ENCODE measurements at places on chromosomes 3 and 15.

- DNase-seq: no peak
These were observed 775.1 kb upstream of the CFAP20DC start for GRCh38 chr3:59824876-59825275.

DNA sequence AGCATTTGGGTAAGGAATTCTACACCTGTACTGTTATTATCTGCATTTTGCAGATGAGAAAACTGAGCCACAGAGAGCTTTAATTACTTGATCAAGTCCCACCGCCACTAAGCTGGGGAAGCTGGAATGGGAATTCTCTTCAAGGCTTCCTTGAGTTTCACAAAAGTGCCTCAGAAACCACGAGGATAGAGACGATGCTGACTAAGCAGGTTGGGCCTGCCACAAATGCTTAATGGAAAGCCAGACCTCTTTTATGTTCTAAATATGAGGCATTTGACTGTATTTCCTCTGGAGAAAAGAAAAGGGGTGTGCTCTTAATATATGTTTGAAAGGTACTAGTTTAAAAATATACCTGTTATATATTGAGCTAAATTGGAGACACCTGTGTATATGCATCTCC, 34.7 kb downstream of the ADAMTS9 start:
- DNase-seq: no peak

- no peak for DNase-seq
These were observed 6.3 kb upstream of the RAMAC start for GRCh38 chr15:82979726-82980125.

DNA sequence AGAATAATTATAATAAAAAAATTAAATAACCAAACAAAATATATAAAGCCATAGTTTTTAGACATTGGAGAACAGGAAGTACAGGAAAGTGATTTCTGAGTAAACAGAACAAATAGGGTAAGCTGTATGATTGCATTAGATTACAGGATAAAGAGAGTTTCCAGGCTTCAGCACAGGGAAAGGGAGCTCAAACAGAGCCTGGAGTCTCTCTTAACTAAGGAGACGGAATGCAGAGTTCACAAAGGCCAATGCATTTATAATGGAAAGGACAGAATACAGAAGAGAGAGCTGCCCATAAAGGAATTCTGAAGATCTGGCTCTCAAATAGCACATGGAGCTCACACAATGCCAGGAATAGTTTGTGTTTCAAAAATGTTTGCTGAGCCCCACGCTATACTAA, 42.0 kb upstream of the OTOL1 start:
- no peak for DNase-seq

- no peak for DNase-seq
These were observed 5.6 kb downstream of the RPS27L start for GRCh38 chr15:63151665-63152064.

GRCh38 chr15:65286069-65286703, 497 bp downstream of the PARP16 start:
- DNase-seq: no peak

DNA sequence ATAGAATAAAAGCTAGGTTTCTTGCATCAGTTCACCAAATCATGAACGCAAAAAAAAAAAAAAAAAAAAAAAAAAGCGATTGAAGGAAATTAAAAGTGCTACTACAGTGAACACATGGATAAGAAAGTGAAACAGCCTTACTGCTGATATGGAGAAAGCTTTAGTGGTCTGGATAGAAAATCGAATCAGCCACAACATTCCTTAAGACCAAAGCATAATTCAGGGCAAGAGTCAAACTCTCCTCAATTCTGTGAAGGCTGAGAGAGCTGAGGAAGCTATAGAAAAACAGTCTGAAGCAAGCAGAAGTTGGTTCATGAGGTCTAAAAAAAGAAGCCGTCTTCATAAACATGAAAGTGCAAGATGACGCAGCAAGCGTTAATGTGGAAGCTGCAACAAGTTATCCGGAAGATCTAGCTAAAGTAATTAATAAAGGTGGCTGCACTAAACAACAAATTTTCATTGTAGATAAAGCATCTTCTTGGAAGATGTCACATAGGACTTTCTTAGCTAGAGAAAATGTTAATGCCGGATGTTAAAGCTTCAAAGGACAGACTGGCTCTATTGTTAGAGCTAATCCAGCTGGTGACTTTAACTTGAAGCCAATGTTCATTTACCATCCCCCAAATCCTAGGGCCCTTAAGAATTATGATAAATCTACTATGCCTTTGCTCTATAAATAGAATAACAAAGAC, 19.2 kb downstream of the P3H2 start:
- no peak for DNase-seq

DNA sequence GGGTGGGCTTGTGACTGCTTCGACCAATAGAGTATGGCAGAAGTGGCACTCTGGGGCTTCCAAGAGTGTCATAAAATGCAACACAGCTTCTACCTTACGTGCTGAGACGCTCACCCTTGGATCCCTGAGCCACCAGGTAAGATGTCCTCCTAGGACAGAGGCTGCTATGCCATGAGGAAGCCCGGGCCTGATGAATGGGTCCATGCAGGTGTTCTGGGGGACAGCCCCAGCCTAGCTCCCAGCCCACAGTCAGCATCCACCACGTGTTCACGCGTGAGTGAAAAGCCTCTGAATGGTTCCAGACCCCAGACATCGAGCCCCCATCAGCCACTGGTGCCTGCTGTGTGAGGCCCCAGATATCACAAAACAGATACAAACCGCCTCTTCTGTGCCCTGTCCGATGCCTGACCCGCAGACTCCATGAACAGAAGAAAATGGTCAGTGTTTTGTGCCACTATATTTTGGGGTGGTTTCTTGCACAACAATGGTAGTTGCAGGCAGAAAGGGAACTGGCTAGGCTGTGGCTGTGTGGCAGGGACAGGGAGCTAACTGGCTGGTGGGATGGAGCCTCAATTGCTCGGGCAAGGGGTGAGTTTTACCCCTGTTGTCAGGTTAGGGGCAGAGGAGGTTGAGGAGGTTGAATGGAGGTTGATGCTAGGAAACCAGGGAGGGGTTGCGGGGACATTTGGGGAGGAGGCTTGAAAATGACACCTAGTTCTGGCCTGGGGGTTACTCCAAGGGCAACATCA, 92.2 kb downstream of the LINGO1 start:
- no peak for DNase-seq

DNA sequence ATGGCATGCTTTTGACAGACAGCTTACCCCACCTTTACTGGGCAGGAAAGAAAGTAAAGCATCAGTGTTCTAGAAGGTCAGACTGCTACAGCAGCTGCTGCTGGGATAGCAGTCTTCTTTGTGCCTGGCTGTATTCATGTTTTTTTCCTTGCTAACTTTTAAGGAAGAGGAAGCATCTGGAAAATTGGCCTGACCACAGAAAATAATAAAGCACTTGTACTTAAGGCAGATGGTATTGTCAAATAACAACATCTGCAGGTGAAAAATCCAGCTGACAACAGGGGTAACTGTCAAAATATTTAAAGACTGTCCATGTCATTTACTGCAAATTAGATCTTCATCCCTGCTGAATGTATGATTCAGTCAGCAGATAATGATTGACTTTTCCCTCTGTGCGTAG, 229.0 kb downstream of the OXSM start:
- no peak for DNase-seq

DNA sequence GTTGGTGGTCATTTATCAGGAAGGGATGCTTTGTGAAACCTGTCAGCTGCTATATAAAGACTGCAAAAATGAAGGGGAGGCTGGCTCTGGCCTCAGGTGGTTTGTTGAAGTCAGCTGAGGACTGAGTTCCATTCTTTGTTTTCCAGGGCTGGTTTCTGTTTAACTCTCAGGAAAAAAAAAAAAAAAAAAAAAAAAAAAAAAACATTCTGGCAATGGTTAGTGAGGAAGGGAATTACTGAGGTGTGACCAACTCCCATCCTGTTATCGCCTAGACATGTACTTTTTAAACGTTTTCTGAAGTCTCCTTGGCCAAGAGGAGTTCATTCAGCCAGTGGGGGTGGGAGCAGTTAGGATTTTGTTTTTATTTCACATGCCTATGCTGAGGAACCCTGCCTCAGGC, 316.3 kb downstream of the OXSM start:
- no peak for DNase-seq

DNA sequence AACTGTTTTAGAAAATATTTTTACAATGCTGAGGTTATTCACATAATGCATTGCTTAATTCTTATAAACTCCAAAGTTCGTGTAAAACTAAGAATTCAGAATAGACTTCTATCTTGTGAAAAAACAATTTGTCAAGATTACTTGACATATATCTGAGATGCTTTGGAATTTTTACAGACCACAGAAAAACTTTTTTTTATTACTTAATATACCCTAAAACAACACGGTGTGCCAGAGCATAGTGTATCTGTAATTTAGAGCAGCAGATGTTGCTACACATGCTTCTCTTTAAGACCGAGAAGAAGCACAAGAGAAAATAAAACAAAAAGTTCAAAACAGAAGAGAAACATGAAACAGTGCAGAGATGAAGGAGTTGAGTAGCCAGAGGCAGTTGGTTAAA, 26.4 kb downstream of the ASB7 start:
- DNase-seq: no peak

DNA sequence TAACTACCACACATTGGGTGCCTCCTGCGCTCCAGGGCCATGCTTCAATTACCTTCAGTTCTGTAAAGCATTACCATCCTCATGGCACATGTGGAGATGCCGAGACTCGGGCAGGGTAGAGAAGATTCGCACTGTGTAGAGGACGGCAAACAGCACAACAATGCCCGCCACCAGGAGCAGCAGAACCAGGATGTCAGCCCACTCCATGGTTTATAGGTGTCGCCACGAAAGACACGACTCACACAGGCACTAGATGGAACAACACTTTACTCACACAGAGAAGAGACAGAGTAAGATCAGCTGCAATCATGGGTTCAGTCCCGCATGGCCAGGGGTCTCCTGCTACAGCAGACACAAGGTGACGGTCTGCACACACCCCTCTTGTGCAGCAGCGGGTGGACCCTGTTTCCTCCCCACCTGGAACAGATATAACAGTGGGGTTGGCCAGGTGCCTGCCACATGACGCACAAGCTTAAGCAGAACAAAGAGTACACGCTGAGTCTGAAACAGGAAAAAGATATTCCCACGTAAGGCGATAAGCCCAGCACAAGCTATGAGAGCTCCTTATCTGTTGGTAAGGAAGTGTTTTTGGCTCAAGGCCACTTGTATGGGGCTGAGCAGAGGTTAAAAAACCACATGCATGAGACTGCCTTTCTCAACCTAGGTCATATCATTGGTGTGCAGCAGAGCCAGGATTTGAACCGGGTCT, 2.5 kb upstream of the TBC1D21 start:
- no peak for DNase-seq

- DNase-seq: no peak
These were observed 18.2 kb downstream of the TRIM71 start for GRCh38 chr3:32835961-32836360.

GRCh38 chr3:179236669-179237301, 14.1 kb downstream of the KCNMB3 start:
- no peak for DNase-seq

- peak; percentile 10 for DNase-seq
These were observed 12.9 kb downstream of the B3GNT5 start for GRCh38 chr3:183265834-183266417.

- DNase-seq: no peak
These were observed 53.5 kb upstream of the KPNA4 start for GRCh38 chr3:160618878-160619277.

- no peak for DNase-seq
These were observed 24.1 kb downstream of the NEK10 start for GRCh38 chr3:27345045-27345444.

- no peak for DNase-seq
These were observed 211.2 kb upstream of the STRIT1 start for GRCh38 chr3:155504682-155505081.

GRCh38 chr3:100957261-100957986, 35.8 kb downstream of the ABI3BP start:
- no peak for DNase-seq

- no peak for DNase-seq
These were observed 45.0 kb upstream of the SLC12A8 start for GRCh38 chr3:125257536-125257935.

- DNase-seq: no peak
These were observed 132.6 kb upstream of the PROK2 start for GRCh38 chr3:71917545-71917944.

DNA sequence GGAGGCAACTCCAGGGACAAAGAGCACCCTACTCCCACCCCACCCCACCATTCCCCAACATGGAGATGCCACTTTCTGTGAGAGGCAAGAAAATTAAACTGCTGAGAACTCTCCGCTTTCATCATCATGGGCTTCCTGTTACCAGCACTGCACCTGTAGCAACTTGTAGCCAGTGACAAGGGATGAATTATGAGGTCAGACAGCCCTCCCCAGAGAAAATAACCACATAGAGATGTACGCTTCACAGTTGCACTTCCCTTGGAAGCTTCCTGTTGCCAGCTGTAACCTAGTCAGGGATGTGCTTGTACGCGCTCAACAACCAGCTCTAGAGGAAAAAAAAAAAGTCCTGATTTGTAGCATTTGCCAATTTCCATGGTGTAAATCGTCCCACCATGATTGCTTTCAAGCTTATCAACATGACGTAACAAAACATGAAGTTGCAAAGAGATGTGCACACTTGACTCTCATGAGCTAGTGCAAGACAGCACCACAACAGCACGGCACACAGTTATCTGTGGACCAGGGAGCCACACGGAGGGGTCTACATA, 145.4 kb downstream of the RAB11A start:
- no peak for DNase-seq

DNA sequence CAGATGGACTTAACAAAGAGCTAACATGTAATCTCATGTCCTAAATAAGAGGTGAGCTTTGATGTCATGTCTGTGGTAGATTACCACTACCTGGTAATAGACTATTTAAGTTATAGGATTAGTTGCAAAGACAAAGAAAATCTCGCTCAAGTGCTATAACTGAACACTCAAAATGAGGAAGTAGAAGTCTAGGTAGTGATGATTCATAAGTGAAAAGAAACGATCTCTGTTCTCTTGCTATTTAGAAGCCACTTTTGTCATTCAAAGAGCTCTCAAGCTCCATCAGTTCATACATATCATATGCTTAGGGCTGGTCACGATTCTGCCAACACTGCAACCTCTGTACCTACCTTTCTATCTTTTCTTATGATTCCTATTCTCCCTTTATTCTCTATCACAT, 110.9 kb downstream of the EDEM1 start:
- no peak for DNase-seq

DNA sequence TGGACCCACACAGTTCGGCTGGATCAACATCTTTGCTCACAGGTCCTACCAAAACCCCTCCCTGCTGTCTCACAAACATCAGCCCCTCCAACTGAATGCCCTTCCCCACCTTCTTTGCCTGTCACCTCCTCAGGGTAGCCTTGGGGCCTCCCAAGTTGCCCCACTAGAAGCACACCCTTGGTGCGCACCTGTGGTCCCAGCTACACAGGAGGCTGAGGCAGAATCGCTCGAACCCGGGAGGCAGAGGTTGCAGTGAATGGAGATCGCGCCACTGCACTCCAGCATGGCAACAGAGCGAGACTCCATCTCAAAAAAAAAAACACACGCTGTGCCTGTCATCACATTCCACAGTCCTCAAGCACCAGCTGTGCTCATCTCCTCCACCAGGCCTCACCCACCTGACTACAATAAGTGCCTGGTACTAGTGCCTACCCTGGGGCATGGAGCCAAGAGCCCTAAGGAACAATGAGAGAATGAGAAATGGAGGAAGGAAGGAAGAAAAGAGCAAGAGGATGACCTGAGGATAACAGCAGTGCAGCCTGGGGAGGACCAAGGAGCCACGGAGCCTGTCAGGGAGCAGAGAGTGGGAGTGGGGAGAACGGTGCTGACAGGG, 26.0 kb downstream of the RPN1 start:
- DNase-seq: no peak
